ENCODE measurements at places on chromosomes 6 and 20.
A peak's percentile ranks its signal among the peaks of the same experiment; 100 is the strongest.

DNA sequence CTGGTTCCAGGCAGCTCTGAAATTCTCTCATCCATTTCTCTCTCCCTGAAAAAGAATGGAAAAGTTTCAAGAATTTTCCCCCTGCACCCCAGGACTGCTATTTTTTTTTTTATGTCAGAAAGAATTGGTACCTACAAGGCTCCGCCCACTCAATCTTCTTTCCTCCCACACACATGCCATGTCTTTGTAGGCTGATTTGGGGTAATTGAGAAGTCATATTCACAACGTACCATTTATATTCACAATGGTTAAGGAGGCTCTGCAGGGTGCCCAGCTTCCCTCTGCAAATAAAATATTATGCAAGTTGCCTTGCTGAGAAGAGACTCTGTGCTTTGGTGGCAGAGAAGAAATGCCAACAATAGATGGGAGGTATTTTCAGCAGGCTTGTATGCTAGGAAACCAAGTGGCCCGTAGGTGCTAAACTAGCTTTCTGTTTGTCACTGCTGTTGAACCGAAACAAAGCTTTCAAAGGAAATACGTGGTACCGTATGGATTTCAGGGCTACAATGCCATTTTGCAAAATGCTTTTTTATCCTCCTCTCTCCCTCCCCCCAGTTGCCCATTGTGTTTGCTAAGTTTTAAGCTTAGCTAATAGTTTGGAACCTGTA, 150.0 kb downstream of the PHACTR1 start:
- no peak for DNase-seq

DNA sequence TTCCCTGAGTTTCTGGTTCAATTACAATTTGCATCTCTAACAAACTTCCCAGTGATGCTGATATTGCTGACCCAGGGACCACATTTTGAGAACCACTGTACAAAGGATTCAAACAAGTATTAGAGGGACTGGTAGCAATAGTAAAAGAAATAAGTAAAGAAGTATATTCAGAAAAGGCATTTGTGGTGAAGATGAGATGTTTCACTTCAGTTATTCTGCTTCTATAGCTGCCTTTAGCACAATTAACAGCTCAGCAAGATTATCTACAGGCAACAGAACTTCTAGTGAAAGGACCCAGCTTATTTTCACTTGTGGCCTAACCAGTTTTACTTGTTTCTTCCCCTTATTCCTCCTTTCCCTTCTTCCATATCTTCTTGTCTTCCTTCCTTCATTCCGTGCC, 149.4 kb downstream of the PHF3 start:
- no peak for DNase-seq

DNA sequence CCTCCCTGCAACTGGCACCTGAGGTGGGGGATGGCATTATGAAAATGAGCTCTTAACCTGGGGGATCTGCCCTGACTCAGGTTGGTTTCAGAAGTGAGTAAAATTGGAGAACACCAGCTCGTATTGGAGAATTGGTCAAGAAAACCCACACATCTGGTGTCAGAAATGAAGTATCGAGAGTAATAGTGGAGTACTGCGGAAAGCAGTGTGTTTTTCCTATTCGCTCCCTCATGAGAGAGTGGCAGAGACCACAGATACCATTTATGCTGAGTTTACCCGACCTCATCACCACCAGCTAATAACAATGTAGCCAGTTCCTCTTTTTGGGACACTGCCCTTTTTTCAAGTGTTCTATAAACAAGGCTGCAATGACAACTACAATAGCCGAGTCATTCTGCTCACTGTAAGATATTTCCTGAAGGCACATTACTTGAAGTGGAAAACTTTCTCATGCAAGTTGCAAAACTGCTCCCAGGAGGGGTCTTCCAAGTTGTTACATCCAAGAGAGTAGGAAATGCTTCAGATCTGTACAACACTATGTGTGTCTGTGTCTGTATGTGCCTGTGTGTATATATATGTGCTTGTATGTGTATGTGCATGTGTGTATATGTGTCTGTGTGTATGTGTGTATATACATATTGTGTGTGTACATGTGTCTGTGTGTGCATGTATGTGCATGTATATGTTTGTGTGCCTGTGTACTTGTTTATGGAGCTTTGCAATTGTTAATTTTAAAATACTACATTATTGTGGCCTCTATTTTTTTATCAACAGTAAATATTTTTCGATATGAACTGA, 106.0 kb upstream of the CST7 start:
- peak; percentile 3 for DNase-seq

DNA sequence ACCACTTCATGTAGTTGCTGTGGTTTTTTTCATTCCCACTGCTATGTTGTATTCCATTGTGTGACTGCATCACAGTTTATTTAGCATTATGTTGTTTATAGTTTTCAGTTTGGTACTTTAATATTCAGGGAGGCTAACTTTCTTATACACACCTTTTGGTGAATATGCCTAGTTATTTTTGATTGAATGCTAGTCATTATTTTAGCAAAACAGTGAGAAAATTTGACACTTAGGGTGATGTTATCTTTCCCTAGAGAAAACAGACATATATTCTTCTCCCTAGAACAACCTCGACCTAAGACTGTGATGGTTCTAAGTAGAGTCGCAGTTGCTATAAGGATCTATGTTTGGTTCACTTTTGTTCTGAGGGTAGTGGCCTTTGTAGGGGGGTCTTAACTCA, 120.8 kb upstream of the B3GAT2 start:
- no peak for DNase-seq

- peak; percentile 64 for DNase-seq
These were observed 70.9 kb downstream of the STK35 start for GRCh38 chr20:2172305-2173175.

GRCh38 chr6:49647476-49647875, 10.8 kb upstream of the RHAG start:
- no peak for DNase-seq

DNA sequence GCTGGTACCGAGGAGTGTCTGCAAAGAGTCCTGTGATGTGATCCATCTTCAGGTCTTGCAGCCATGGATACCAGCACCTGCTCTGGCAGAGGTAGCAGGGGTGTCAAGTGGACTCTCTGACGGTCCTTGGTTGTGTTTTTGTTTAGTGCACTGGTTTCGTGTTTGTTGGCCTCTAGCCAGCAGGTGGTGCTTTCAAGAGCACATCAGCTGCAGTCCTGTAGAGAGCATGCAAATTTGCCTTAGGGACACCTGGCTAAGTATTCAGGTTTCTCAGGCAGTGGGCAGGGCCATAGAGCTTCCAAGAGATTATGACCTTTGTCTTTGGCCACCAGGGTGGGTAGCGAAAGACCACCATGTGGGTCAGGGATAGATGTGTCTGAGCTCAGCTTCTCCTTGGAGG, 14.5 kb upstream of the RGS17 start:
- no peak for DNase-seq

- DNase-seq, result no peak
These were observed 80.2 kb upstream of the OPRM1 start for GRCh38 chr6:153958860-153959259.

- DNase-seq, result no peak
These were observed 30.1 kb downstream of the DUSP22 start for GRCh38 chr6:322259-322930.

GRCh38 chr20:51036827-51037531, 14.1 kb upstream of the KCNG1 start:
- no peak for DNase-seq

DNA sequence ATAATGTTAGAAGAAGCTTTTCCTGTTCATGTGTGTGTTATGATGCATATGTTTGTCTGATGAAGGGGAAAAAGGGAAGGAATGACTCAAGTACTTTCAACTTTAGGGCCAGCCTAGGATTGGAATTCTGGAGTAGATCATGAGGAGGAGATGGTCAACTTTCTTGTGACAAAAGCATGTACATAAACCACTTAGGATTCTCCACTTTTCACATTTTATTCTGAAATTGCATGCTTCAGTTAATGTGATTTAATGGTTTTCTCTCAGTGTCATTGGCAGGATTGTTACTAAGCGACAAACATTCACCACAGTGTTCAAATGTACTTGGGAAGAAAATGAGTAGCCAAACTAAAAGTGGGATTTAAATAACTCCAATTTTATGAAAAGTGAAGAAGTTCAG, 80.1 kb downstream of the UTRN start:
- no peak for DNase-seq

GRCh38 chr6:129671442-129672340, 38.3 kb downstream of the ARHGAP18 start:
- no peak for DNase-seq

DNA sequence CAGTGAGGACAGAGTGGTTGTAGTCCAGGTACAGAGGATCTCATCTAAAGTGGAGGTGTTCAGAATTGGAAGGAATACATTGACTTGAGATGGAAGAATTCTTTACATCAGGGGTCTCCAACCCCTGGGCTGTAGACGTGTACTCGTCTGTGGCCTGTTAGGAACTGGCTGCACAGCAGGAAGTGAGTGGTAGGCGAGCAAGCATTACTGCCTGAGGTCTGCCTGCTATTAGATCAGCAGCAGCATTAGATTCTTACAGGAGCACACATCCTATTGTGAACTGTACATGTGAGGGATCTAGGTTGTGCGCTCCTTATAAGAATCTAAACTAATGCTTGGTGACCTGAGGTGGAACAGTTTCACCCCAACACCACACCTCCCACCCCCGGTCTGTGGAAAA, 121.1 kb downstream of the CDKAL1 start:
- DNase-seq, result no peak

- no peak for DNase-seq
These were observed 25.4 kb upstream of the TCP11 start for GRCh38 chr6:35166520-35166919.

- DNase-seq, result no peak
These were observed 38.0 kb downstream of the SLC9A8 start for GRCh38 chr20:49850463-49851230.

GRCh38 chr20:32129863-32130262, 20.3 kb downstream of the TM9SF4 start:
- DNase-seq, result no peak

GRCh38 chr6:44266347-44266746, 996 bp upstream of the NFKBIE start:
- no peak for DNase-seq

DNA sequence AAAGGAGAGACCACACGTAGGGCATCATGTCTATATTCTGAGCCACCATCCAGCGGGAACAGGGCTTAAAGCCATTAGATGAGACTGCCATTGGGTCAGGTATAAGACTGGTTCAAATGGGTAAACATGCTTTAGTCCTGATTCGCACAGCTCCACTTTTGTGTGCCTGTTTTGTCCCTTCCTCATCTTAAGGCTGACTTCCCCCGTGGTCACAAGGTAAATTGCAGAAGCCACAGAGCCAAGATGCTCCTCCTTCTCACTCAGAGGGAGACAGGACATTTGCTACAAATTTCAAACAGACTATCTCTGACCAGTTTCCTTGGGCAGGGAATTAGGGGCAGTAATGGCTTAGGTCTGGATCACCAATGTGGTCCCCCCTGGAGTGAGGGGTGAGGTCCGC, 11.4 kb upstream of the IFNGR1 start:
- no peak for DNase-seq

DNA sequence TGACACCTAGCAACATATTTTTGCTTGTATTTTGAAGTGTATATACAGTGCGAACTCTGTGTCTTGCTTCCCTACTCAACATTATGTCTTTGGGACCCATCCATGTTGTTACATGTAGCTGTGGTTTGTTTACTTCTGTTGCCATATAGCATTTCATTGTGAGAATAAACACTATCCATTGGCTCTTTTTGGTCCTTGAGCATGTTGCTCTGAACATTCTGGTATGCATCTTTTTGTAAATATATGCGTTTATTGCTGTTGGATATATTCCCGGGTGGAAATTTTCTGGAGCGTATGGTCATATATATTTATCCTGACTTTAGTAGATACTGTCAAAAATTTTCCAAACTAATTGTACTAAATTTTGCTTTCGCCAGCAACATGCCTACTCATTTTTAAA, 222.5 kb upstream of the SPTLC3 start:
- no peak for DNase-seq

DNA sequence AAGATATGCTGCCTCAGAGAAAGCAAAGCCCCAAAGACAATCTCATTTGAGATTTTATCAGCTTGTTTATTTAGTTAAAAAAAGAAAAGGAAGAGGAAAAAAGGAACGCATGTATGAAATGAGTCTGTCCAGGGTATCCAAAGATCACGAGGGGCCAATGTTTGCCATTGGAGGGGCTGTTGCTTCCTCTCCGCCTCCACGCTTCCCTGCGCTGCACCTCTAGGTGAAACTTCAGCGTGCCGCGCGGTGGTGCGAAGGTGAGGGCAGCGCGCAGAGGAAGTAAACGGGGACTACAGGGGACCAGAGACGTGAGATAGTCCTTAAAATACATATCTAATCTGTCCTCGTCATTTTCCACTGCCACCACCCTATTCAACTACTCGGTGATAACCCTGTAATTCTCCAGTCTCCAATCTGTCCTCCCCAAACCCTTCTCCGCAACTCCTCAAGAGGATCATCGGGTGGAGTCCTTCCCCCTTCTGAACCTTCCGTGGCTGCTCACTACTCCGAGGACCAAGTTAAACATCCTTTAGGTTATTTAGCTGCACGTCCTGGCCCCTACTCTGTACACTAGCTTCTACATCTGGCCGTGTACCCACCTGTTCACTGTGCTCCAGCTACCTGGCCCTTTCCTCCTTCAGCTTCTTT, 1.1 kb upstream of the DCBLD1 start:
- no peak for DNase-seq

GRCh38 chr6:108031968-108032367, 42.6 kb downstream of the OSTM1 start:
- no peak for DNase-seq

DNA sequence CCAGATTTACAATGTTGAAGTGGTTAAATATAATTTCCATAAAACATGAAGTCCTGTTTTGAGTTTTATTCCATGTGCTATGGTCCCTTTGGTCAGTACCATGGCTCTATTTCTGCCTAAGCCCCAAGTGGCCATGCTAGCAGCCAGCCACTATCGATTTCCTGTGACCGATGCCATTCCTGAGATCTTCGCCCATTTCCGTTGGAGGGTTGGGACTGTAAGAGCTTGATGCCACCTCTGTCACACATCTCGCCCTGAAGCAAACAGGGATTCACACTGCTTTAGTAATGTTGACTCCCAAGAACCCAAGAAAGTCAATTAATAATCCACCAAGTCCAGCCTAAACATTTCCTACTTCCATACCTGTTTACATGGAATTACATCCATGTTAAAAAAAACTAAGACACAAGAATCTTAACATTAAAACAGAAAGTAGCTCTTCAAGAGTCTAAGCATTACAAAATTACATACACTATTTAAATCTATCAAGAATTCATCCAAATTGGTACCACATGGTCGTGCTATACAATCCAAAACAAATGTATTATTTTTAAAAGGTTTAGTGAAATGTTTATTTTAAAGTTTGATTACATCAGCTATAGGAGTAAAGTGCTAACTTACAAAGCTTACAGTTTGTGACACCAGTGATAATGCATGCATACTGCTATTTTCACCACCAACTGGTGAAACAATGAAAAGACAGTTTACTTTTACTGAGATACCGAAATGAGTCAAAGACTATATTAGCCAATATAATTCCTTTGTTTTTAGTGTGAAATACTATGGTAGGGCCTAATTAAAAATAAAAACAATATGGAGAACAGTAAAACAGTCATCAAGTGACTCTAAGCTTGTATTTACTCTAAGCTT, 2.5 kb downstream of the RBM39 start:
- DNase-seq, result peak; percentile 61

- DNase-seq, result no peak
These were observed 415.5 kb upstream of the OPRM1 start for GRCh38 chr6:153623496-153623895.

Measured in fibroblast of pulmonary artery (primary cell).